BE2C (cell line): ENCODE measurements at places on chromosomes 16 and 17.

- no peak for DNase-seq
These were observed 425.1 kb downstream of the UTP18 start for GRCh38 chr17:51685287-51685909.

DNA sequence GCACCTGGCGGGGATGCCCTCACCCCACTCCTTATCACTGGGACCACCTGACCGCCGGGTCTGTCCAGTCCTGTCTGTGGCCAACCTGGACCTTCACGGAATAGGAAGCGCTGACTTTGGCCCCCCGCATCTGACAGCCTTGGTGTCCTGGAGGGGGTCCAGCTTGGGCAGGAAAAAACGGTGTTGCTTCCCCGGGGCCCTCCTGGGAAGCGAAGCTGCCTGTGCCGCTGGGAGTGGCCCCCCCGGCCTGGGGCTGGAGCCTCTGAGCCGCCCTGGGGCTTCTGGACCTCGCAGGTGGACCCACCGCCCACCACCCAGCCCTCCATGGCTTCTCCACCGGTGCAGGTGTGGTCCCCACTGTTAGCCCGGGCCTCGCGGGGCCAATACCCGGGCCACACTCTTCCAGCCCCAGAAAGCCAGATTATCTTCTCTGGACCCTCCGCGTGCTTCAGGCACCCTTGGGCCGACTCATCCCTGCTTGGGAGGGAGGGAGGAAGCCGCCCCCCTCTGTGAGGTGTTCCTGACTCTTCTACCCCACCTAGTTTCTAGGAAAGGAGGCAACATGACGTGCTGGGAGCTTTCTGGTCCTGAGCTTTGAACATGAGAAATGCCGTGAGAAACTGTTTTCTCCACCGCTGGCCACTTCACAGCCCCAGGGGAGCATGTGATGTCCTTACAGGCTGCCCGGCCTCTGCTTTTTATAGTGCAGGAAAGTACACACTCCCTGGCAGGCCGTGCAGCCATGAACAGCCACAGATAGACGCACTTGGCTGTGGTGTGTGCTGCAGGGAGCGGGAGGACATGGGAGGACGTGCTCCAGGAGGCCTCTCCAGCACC, 1.1 kb downstream of the C1QTNF1 start:
- no peak for DNase-seq

- DNase-seq, result no peak
These were observed 18.5 kb upstream of the CDH15 start for GRCh38 chr16:89152831-89153700.

DNA sequence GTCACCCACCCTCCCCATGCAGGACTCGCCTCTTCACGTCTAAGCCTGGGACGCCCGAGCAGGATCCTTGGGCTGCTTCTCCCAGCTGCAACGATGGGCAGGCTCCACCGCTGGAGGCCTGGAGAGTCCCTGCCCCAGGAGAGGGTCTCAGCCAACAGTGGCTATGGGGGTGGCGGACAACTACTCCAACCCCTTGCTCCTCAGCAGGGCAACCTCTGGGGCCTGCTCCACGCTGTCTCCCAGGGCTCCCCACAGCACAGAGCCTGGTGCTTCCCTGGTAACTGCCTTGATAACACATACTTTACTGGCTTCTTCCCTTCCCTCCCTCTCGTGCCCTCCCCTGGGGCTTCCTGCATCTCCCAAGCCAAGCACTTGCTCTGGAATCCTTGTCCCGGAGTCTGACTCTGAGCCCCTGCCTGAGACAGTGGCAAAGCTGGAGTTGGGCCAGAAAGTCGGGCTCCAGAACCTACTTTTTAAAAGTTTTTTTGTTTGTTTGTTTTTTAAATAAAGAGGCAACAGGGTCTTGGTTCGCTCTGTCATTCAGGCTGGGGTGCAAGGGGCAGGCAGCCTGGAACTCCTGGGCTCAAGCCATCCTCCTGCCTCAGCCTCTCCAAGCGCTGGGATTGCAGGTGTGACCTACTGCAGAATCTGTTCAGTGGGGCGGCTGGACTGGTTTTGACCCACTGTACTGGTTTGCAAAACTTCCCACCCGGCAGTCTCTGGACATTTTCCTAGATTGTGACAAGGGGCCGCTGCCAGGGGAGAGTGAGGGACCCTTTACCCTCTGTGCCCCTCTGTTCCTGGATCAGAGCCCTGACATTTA, 99.4 kb downstream of the TNFRSF13B start:
- no peak for DNase-seq

DNA sequence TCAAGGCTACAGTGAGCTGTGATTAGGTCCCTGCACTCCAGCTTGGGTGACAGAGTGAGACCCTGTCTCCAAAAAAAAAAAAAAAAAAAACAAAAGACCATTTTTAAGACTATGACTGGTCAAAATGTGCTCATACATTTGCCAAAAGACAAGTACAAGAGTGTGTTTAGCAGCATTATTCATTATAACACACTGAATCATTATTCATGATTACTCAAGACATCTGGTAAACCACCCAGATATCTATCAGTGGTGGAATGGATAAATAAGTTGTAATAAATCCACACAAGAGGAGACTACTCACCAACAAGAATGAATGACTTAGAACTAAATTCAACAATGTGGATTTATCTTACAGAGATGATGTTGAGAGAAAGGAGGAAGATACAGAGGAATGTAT, 716.3 kb downstream of the MAF start:
- DNase-seq, result no peak

DNA sequence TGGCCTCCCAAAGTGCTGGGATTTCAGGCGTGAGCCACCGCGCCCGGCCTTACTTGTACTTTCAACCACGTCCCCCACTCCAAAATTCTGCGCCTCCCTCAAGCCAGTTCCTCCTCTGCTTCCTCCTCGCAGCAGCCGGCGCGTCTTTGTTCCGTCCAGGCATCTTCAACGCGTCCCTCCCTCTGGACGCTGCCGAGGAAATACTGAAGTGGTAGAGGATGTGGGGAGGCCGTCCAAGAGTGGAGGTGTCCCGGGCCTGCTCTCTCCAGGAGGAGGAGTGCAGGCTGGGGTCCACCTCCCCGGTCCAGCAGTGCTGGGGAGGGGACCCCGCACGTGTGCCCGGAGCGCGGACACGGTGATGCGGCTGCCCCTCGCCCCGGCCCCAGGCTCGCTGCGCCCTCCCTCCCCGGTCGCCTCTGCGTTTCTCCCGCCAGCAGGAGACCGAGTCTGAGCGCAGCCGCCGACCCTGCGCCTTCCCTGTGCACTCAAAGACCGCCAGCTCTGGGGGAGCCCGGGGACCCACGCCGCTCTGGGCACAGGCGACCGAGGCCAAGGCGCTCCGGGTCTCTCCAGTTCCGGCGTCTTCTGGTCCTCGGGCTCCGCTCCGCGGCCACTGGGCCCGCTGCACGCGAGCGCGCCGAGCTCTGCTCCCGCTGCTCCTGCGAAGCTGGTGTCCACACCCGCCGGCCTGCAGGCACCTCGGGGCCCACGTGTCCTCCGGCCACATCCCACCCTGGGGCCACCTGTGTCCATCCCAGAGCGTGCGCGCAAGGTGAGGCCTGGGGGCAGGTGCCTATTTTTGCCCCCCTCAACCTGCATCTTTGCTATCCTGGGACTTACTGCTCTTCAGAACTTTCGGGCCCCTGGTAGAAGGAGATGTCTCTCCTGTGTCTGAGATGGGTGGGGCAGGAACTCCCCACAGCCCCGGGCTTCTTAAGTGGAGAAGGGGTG, 31.7 kb downstream of the OSBPL7 start:
- DNase-seq, result peak; percentile 88

DNA sequence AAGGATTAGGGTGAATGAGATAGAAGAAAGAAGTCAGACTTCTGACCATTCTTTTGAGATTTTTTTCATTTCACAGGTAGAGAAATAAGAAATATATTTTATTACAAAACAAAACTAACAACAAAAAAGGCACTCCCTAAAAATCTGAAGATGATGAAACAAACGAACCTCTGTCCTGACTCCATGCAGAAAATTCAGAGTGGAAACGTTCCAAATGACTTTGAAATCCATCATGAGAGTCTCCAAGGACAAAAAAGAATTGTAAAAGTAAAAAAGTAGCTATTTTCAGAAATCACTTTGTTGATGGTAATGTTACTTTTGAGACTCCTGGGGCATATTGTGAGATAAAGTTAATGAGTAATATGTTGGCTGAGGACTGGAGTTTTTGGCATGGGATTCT, 26.4 kb upstream of the MNT start:
- DNase-seq, result no peak

DNA sequence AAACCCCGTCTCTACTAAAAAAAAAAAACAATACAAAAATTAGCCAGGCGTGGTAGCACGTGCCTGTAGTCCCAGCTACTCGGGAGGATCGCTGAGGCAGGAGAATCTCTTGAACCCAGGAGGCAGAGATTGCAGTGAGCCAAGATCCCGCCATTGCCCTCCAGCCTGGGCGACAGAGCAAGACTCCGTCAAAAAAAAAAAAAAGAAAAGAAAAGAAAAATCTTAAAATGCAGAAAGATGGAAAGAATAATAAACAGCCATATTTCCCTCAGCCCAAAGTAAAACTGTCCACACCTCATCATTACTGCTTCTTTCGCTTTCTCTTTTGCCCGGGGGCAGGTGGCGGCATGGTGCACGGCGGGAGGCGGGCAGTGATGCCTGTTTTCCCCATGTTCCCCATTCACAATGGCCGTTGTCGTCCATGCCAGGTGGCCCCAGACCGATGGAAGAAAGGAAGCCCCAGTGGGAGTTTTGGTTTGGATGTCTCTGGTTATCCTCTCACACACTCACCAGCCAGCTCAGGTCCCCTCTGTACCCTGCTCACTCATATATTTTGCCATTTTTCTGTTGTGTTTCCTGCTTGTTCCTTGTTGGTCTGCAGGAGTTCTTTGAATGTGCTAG, 37.0 kb upstream of the PEMT start:
- no peak for DNase-seq

DNA sequence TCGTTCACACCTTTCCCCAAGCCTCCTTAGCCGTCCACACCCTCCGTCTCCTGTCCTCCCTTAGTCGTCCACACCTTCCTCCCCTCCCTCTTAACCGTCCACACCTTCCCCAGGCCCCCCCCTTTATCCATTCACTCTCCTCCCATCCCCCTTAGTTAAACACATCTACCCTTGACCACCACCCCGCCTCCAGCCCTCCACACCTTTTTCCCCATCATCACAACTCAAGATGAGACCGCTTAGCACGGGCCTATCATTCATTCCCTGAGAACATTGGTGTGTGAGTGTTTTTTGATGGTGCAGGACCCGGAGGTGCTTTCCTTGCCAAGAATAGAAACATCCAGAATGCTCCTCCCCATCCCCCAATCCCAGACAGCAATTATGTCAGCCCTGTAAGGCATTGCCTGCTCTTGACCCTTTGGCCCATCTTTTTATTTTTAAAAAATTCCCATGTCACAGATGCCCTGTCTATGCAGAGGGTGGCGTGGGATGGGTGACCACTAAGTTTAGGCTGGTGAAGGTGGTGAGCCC, 1.4 kb downstream of the TENT4B start:
- no peak for DNase-seq

GRCh38 chr17:78474614-78475146, 96.2 kb downstream of the PGS1 start:
- DNase-seq, result no peak

GRCh38 chr17:78789663-78790181, 7.6 kb upstream of the CYTH1 start:
- DNase-seq, result no peak

DNA sequence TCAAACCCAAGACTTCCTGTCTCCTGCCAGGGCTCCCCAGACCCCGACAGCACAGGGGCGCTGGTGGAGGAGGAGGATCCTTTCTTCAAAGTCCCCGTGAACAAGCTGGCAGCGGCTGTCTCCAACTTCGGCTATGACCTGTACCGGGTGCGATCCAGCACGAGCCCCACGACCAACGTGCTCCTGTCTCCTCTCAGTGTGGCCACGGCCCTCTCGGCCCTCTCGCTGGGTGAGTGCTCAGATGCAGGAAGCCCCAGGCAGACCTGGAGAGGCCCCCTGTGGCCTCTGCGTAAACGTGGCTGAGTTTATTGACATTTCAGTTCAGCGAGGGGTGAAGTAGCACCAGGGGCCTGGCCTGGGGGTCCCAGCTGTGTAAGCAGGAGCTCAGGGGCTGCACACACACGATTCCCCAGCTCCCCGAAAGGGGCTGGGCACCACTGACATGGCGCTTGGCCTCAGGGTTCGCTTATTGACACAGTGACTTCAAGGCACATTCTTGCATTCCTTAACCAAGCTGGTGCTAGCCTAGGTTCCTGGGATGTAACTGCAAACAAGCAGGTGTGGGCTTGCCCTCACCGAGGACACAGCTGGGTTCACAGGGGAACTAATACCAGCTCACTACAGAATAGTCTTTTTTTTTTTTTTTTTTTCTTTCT, 8.1 kb downstream of the SERPINF1 start:
- DNase-seq, result no peak

- DNase-seq, result peak; percentile 67
These were observed 453.3 kb downstream of the KCNJ2 start for GRCh38 chr17:70622368-70623260.

- DNase-seq, result no peak
These were observed 36.2 kb downstream of the SETD6 start for GRCh38 chr16:58551496-58551895.

- no peak for DNase-seq
These were observed 146.5 kb upstream of the PLCG2 start for GRCh38 chr16:81632392-81633146.

GRCh38 chr17:70336411-70336810, 167.1 kb downstream of the KCNJ2 start:
- no peak for DNase-seq

DNA sequence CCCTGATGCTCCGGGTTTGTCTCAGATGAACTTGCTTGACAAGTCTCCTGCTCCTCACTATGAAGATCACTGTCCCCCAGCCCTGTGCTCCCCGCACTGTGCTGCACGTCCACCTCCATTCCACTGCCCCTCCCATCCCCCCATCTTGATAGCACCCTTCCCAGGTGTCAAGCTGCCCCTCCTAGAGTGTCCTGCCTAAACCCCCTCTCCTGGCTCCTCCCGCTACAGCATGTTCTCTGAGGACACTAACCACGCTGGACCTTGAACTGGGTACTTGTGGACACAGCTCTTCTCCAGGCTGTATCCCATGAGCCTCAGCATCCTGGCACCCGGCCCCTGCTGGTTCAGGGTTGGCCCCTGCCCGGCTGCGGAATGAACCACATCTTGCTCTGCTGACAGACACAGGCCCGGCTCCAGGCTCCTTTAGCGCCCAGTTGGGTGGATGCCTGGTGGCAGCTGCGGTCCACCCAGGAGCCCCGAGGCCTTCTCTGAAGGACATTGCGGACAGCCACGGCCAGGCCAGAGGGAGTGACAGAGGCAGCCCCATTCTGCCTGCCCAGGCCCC, 18.5 kb downstream of the DEXI start:
- DNase-seq, result no peak

DNA sequence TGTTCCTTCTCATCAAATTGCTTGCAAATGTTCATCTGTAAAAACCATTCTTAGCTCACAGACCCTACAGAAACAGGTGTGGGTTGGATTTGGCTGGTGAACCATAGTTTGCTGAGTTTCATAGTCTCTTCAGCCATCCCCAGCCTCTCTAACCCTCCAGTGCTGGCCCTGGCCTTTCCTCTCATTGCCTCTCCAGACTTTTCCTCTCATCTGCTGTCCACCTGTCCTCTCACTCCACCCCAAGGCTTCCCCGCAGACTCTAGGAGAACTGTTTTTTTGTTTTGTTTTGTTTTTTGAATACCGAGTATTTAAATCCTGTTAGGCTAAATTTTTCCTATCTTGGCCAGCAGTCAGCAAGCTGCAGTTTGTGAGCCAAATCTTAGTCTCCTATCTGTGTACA, 41.1 kb downstream of the MEOX1 start:
- DNase-seq, result no peak
